Nephron progenitor cell (in vitro differentiated cells): ENCODE measurements at places on chromosomes 1 and 21.

GRCh38 chr1:165894591-165894990 is 67.2 kb downstream of the UCK2 start:
- no peak for DNase-seq

- DNase-seq, result no peak
These were observed 296.0 kb downstream of the HHAT start for GRCh38 chr1:210624722-210625121.

GRCh38 chr1:220804202-220804586 is 17.5 kb downstream of the MTARC1 start:
- no peak for DNase-seq

DNA sequence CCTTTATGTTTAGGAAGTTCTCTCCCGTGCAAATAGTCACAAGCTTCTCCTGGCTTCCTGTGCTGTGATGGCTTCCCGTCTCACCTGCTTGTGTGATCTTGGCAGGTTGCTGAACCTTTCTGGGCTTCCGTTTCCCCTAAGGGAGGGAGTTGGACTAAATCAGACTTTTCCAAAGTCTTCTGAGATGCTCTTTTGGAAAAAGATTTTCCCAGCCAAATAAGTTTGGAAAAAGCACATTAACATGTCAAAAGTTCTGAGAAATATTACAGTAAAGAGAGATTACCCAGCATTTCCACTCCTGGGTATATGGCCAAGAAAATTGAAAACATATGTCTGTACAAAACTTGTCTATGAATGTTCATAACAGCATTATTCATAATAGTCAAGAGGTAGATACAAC is 36.0 kb upstream of the TENT5C start:
- no peak for DNase-seq

DNA sequence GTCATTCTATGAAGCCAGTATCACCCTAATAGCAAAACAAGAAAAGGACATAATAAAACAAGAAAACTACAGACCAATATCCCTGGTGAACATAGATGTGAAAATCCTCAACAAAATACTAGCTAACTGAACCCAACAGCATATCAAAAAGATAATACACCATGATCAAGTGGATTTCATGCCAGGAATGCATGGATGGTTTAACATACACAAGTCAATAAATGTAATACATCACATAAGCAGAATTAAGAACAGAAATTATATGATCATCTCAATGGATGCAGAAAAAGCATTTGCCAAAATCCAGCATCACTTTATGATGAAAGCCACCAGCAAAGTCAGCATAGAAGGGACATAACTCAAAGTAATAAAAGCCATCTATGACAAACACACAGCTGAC is 6.5 kb upstream of the PM20D1 start:
- no peak for DNase-seq

- DNase-seq, result no peak
These were observed 19.9 kb upstream of the GPR88 start for GRCh38 chr1:100518023-100518422.

DNA sequence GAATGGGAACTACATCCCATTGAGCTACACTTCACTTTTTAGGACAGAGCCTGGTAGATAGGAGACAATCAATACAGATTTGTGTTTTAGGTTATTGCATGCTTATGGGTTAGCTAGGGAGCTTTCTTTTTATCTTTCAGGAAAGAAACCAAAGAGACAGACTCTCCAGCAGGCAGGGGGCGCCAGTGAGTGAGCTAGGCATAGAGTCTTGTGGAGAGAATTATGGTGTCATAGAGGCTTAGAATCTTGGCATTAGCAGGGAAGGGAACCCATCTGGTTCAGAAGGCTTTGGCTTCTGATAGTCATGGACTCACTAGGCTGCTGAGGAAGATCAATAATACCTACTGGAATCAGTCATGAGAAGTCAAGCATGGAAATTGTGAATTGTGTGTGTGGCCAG is at the start of gene SMCP:
SMCP (plus strand) TSS at position 281 of the 400 bp plus-strand sequence. CDS start 6,101 bp downstream, outside the sequence.
- DNase-seq, result peak; percentile 10

DNA sequence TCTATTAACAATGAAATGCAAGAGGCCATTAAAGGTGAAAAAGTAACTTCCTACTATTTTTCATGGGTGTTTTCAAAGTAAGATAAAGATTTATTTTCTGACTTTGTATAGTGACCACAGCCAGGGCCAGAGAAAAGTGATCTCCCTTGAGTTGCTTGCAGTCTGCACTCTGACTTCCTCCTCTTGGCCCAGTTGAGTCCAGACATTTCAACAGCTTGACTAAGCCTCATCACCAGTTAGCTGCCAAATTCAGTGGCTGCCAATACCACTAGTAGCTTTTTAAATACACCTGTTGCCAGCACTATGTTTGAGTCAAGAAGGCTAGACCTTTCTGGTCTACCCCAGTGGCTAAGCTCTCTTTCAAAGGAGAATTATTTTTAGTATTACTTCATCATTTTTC is 3.7 kb upstream of the NEK7 start:
- no peak for DNase-seq

DNA sequence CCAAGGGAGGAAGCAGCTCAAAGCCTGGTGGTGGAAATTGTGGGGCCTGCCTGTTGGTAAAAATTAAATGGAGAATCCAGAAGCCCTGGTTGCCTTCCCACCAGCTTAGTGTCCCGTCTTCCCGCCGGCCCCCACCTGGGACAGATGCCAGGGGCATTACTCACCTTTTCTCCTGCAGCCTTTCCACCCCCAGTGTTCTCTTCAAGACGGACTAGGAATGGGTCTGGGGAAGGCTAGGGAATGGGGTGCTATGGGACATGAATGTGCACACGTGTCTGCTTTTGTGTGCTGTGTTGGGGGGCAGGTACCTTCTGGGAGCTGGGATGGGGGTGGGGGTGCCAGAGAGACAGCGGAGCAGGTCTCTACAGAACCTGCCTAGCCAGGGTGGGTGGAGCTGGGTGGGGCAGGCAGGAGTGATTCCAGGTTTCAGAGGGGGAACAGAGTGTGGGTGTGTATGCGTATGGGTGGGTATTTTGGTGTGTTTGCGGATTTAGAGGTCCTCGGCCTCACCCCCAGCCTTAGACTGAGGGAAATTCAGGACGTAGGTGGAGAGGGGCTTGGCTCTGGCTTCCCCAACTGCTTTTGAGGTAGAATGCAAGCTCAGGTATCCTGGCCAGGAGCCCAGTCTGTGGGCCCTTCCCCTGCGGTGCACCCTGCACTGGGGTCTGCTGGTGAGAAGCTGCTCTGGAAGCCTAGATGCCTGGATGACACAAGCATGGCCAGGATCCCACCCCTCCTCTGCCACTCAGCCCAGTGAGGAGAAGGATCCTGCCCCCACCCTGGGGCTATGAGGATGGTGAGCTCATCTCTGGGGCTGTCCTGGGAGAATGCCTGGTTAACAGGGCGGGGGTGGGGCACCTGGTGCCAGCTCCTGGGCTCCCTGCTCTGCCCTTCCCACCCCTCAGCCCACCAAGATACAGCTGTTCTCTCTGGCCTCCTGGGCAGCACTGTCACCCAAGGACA is 7.8 kb downstream of the VANGL2 start:
- no peak for DNase-seq

DNA sequence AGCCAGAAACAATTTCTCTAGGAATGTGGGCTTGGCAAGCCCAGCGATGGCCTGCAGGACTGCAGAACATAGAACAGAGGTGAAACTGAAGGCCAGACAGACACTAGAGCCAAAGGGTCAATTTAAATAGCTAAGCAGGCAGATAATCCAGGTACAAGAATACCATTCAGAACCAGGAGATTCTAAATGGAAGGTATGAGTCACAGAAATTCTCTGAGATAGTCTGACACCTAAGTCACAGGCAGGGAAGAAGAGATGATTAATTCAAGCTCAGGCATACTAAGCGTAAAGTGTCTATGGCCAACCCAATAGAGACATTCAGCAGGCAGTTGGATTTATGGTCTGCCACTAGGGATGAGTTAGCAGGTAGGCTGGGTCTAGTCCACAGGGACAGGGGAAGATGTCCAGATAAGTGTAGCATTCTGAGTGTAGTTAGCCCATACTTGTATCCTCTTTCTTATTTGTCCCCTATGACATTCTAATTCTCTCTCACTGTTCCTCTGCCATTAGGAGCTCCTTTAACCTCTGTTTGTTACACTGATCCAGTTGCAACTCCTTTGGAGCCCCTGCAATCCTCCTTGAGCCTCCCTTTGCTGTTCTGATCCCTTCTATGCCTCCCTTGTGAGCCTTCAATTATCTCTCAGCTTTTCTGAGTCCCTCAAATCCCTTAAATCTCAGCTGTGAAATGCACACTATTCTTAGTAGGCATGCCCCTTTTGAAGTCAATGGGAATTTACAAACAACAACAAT is 383.8 kb downstream of the LMO4 start:
- DNase-seq, result no peak

- DNase-seq, result no peak
These were observed 143.9 kb downstream of the CLIC6 start for GRCh38 chr21:34812504-34813265.

- DNase-seq, result no peak
These were observed 121.2 kb upstream of the ERG start for GRCh38 chr21:38619480-38619879.

DNA sequence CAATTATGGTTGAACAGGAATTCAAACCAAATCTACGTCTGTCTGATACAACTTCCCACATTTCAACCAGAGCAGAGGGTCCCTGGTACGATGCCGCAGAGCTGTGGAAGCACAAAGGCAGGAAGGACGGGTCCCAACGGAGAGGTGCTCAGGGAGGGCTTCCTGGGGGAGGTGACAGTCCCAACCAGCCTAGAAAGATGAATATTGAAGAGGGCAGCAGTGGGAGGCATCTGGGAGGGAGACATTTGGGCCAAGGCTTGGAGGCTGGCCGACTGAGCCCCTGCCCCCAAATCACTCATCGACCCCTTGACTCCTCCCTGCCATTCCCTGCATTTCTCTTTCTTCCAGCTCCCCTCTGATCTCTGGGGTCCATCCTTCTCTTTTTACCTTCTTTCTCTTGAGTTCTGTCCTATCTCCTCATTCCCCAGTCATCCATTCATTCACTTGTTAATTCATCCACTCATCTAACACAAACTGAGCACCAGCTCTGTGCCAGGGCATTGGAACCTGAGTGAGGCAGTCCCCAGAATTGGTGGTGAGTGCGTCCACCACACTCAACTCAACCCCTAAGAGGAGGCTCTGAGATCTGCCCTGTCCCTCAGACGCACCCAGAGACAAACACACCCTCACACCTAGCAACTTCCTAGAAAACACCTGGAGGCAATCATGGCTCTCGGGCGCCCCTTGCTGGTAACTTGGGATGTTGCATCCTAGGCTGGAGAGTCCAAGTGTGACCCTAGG is 13.2 kb upstream of the CELA3B start:
- DNase-seq, result peak; percentile 89

- DNase-seq, result no peak
These were observed 3.0 kb upstream of the TRIM63 start for GRCh38 chr1:26070296-26070962.

GRCh38 chr1:157360023-157360390 is 192.3 kb downstream of the FCRL5 start:
- DNase-seq, result no peak
